NCI-H2107 (cell line): ENCODE measurements at places on chromosomes 11 and 22.

- no peak for DNase-seq
These were observed 16.6 kb downstream of the POLA2 start for GRCh38 chr11:65278356-65278755.

DNA sequence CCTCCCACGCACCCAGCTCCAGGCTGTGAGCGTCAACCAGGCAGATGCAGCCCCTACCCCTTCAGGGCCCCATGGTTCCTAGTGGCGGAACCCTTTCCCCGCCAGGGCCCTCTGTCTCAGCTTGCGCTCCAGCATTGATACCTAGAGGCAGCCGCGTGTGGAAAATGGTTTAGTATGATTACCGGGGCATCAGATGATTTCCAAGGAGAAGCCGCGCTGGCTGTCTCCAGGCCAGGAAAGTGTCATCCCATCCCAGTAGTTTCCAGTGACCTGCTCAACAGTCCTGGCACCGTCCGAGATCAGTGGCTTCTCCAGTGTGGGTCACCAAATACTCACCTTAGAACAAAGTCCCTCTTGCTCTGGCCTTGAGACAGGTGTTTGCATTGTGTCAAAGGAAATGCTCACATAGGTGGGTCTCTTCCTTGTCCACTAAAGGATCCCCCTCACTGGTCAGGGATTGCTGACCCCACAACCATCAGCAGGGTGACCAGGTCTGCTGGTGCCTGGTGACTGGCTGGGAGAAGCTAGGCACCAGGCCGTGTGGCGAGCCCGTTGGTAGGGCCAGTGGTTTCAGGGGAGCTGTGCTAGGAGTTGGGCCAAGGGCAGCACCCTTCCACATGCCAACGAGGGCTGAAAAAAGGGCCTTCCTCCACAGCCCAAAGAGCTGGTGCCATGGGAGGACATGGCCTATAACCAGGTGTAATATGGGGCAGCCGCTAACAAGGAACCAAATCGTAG lies 109.4 kb downstream of the MORC2 start:
- no peak for DNase-seq

- DNase-seq = no peak
These were observed 27.0 kb upstream of the IL18BP start for GRCh38 chr11:71971680-71972079.

DNA sequence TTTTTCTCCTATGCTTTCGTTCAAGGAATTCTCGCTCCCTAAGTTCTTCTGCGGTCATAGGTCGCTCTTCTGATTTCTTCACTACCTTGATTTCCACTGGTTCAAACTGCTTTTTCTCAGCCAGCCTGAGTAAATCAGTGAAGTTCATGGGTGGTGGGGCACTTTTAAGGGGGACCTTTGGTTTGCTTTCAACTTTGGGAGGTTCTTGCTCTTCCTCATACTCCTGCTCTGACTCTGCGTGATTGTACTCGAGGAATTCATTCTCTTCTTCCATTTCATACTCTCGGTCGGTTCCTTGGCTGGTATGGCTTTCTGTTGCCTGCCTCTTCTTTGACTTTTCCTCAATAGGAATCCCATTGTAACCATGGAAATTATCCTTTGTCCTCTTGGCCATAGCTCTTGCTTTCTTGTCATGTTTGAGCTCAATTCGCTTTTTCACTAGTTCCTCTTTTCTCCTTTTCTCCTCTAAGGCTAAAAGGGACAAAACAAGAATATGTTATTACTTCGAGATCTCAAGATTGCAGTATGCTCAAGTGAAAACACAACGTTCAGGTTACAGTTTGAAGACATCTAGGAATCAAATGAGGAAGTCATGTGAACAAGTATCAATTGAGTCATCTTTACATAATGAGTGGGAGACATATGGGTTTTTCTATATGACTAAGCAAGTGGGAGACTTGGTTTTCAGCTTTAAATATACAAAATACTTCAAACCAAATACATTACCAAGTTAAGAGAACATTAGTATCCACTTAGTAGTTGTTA lies 16.2 kb downstream of the MISFA start:
- DNase-seq = no peak

DNA sequence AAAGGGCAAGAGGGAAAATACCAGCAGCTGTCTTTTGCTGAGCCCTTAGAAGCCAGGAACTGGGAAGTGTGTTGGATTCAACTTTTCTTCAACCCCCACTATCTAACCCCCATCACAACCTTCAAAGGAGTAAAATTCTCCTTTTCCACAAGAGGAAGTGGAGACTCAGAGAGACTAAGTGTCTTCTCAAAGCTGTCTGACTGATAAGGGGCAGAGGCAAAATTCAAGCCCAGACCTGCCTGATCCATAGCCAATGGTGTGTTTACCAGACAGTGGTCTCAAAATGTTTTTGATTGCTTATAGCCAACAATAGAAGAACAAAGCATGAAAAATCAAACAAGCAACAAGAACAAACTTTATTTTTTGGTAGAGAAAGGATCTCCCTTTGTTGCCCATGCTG lies 707.0 kb downstream of the NTM start:
- DNase-seq = no peak

GRCh38 chr11:119055901-119056300 lies 1.1 kb downstream of the HYOU1 start:
- DNase-seq = no peak

- DNase-seq = no peak
These were observed 17.7 kb downstream of the LRP5 start for GRCh38 chr11:68329978-68330699.

DNA sequence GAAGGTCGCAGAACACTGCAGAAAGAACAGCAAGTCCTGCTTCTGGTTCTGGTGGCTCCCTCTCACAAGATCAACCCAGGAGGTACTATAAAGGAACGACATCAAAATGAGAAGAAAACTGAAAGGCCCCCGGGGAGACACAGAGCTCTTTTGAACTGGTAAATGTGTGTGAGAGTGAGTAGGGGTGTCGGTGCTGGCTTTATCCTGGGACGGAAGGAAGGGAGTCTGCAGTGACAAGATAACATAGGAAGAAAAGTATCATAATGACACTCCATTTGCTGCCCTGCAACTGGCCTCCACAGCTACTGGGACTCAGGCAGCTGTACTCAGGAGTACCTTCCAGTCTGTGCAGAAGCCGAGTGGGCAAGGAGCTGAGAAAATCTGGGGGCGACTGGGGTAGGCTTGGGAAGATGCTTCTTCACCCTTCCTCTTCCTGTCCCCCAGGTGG lies 60.9 kb downstream of the ENTHD1 start:
- no peak for DNase-seq

DNA sequence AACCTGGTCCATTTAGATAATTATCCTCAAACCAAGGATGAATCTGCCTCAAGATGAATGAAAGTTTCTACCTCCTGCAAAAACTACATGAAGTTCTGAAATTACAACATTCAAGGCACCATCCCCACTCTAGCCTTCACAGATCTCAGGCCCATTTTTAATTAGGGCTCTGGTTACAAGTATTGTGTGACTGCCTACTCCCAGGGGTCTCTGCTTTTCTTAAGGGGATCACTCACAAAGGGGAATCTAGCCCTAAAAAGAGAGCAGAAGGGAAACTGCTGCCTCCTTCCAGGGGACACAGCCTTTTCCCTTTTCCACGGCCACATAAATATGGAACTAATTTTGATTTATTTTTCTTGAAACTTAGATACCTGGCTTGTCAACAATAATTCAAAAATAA lies 17.4 kb upstream of the TMEM135 start:
- DNase-seq = no peak

DNA sequence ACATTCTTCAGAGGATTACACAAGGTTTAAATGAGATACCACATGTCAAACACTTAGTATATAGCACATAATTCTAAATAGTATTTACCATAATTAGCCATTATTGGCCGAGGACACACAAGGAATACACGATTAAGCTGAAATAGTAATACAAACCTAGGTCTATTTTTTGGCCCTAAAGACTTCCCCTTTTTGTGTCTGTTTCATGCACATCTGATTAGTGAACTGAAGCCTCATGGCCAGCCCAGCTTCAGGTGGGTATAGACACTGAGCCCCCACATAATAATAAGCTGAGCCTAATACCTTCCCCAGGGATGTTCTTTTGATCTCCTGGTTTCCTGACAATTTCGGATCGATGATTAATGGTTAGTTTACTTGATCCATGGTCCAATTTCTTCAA lies 2.1 kb downstream of the GLYATL1B start:
- no peak for DNase-seq

DNA sequence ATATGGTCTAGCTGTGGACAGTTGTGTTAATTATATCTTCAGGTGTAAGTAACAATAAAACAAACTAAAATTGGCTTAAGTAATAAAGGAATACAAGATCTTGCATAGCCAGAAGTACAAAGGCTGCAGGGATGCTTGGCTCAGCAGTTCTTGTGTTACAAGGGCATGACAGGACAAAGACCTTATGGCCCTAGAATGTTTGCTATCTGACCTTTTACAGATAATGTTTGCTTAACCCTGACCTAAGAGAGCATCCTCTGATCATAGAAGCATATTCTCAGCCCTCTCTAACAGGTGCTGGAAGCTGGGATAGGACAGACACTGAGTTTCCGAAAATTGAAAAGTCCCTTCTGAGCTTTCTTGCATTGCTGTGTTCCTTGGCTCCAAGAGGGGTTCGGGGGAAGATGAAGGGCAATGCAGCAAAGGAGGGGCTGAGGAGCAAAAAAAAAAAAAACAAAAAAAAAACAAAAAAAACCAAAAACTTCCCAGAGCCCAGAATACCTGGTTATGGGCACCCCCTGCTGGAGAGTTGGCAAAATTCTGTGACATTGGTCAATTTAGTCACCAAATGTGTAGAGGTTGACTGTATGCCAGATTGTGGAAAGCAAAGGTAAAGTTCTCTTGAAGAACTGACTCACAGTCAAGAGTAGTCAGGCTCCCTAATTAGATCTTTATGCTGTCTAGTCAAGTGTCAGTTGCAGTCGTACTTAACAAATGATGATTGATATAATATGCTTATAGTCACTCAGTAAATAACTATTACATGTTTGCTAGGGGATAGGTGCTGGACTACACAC lies 10.4 kb upstream of the HIKESHI start:
- no peak for DNase-seq

- no peak for DNase-seq
These were observed 4.4 kb downstream of the ARRB1 start for GRCh38 chr11:75346912-75347647.

DNA sequence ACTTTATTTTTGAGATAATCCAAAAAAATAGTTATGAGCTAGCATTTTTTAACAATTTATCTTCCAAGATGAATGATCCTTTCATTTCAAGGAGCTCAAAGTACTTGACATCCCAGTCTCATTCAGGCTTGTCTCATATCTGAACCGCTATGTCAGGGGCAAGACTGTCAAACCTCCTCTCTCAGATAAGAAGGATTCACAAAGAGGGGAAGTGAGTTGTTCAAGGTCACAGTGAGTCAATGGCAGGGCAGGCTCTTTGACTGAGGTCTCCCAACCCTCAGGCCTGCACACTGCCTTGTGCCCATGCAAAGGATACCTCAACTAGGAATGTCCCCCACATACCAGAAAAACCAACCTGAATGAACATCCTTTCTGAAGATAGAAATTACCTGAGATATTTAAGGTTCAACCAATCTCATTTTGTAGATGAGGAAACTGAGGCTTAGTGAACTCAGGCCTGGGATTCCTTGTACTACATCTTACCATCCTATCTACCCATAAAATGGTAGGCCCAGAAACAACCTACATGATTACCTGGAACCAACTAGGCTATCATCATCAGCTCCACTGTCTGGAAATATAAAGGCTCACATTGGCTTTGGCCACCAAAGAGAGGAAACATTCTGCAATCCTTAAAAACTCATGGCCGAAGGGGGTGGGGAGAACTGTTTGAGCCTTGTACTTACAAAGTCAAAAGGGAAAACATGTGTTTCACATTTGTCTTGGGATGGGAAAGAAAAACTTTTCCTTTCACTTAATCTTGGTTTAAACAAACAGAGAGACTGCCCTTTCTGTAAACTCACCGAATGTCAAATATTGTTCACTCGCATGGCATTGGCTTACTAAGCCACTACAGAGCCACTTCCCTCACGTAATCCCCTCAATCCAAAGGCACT lies 51.1 kb downstream of the LIF start:
- no peak for DNase-seq

DNA sequence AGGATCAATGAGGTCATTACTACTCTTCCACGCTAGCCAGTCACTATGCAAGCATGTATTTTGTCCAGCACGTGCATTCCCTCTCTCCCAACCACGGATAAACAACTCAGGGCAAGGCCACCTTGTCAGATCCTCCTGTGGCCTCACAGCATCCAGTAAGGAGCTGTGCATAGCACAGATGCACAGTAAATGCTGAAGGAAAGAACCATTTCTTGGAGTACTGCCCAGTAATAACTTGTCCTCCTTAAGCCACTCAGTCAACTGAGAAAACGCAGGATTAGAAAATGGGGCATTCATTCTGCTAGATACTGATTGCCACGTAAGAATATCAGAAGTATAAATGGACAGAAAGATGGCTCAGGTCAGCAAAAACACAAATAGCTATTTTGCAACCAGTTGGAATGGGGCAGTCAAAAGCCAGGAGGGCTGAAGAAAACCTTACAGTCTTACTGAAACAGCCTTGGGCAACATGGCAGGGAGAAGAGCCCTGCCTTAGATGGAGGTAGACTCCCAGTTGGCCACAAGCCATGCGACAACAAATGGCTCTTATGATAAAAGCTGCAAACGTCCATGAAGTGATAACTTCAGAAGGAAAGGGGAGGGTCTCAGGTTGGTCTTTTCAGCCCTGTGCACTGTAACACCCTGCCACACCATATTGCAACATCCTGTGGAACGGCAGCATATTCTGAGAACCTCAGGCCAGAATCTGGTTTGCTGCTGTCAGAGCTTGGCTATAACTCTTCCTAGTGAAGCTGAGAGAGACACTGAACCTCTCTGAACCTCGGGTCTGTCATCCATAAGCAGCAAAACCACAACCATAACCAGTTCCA lies 23.0 kb downstream of the PC start:
- DNase-seq = no peak

DNA sequence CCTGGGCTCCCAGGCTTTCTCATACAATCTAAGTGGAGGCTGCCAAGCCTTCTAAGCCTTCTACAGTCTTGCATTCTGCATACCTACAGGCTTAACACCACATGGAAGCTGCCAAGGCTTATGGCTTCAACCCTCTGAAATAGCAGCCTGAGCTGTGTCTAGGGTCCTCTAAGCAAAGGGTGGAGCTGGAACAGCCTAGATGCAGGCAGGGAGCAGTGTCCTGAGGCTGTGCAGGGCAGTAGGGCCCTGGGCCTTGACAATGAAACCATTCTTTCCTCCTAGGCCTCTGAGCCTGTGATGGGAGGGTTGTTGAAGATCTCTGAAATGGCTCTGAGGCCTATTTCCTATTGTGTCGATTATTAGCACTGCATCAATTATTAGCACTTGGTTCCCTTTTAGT lies 150.9 kb upstream of the GRK3 start:
- DNase-seq = no peak

- no peak for DNase-seq
These were observed 11.2 kb upstream of the MDK start for GRCh38 chr11:46370253-46370652.

- DNase-seq = no peak
These were observed 523 bp upstream of the MPZL3 start for GRCh38 chr11:118252688-118253087.

DNA sequence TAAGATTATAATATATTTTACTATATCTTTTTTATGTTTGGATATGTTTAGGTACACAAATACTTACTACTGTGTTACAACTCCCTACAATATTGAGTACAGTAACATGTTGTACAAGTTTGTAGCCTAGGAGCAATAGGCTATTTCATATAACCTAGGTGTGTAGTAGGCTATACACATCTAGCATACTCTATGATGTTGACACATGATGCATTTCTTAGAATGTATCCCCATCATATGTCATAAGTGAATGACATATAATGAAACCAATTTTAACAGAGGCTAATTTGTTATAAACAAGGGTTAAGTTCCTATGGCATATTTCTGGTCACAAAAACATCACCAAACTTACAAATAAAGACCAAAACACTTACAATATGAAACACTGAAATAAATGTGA lies 86.5 kb upstream of the RRM1 start:
- no peak for DNase-seq
